ENCODE measurements at places on chromosomes 2 and 18. TPM values are rescaled to one million over a fixed set of nuclear protein-coding genes. Genes with fewer than 3 reads are reported as not detected.
A peak's percentile ranks its signal among the peaks of the same experiment; 100 is the strongest.

DNA sequence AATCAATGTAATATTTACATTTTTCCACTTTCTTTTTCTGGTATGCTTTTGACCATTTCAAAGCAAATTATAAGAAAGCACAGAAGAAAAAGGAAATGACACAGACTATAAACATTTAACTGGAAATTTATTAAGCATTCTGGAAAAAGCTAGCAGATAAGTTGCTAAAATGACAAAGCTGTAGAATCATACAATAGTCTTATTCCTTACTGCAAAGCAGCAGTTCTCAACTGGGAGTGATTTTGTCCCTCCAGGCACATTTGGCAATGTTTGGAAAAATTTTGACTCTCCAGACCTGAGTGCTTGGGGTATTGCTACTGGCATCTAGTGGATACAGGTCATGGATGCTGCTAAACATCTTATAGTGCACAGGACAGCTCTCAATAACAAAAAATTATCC is 75.1 kb downstream of the MBD5 start:
- no peak for DNase-seq

DNA sequence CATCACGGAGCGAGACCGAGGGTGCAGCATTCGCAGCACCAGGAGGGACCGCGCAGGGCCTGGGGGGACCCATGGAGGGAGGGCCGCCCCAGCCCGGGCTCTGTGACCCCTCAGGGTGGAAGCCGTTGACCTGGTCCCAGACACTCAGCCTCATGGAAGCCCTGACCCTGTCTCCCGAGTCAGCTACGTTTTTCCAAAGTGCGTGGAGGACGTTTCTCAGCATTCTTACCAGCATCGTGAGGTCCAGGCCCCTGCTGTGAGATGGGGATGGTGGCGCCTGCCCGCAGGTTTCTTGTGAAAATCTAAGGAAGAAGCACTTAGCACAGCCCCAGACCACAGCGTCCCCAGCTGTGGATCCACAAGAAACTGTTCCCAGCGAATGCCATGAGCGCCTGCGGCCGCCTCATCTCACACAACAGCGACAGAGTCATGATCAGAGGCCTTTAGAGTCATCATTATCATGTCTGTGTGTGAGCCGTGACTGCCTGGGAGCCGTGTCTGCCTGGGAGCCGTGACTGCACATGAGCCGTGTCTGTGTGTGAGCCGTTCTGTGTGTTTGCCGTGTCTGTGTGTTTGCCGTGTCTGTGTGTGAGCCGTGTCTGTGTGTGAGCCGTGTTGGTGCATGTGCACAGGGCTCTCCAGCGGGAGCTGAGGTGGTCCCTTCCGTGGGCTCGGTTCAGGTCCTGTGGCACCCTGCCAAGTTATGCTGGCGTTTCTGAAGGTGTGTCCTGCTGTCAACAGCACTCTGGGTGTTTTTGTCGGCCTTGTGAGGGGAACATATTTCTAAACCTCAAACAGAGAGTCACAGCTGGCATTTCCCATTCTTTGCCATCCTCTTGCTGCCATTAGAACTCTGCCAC is 49.2 kb upstream of the KCNG2 start:
- DNase-seq = no peak

GRCh38 chr2:33123216-33123615 is 176.5 kb downstream of the LTBP1 start:
- DNase-seq = no peak

- DNase-seq = no peak
These were observed 209.6 kb upstream of the SLC39A10 start for GRCh38 chr2:195447323-195447975.

GRCh38 chr2:177868806-177869205 is 203.8 kb downstream of the PDE11A start:
- DNase-seq = no peak

DNA sequence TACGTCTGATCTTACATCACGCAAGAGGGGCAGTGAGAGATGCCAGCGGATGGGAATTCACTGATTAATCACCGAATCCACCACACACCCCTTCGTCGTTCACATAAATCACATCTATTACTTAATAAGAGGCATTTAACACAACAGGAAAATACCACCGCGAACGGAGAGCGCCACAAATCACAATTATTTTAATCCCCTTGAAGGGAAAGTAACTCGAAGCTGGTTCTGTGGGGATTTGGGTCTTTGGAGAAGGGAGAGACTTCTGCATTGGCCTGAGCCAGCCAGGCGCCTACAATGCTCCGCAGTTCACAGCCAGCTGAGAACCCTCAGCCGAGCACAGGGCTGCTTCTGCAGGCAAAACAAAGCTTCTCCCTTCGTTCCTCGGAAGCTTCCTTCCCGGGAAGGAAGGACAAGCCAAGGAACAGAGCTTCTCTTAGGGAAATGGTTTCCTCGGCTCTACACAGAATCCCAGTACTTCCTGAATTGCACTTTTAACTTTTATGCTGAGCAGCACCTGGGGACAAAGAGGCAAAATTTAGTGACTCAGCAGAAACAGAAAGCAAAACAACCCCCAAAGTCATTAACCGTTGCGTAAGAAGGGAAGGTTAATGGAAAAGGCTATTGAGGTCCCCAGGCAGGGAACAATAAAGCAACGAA is at the start of gene LRP1B:
TSS of gene LRP1B (minus strand) at position 7 of the 660 bp plus-strand sequence. CDS start 287 bp downstream, outside the sequence.
- peak; percentile 80 for DNase-seq

GRCh38 chr2:129347486-129348217 is 631.8 kb upstream of the RAB6C start:
- DNase-seq = no peak

Gene DNAH6
- polyA plus RNA-seq = 0.34 TPM

Gene HK2
- 0.47 TPM for polyA plus RNA-seq

Gene GREB1L
- not detected for polyA plus RNA-seq

Measured in kidney (tissue), 22 donors.